AG09309 (cell line): ENCODE measurements at places on chromosomes 6 and 20.

DNA sequence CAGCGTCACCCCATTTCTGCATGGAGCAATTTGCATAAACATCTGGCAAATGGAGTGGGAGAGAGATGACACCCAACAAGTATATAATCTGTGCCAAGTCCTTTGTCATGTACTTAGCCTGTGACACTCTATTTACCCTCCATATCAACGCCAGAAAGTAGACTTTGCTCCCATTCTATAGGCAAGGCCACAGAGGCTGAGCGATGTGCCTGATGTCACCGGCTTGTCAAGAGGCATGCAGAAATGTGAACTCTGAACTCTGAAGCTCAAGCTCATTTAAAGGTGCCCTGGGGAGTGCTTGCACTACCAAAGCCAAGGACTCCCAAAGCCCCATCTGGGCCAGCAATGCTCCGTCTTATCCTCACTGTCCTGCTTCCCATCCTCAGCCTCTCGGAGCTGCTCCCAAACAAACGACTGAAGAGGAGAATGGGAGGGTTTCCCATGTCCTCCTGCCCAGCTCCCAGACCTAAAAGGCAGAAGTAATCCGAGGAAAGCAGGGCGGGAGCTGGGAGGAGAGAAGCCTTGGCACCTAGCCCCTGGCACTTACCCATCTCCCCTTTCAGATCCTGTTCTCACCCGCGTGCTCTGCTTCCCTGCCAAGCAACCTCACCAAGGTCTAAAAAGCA lies 9.2 kb downstream of the CPNE5 start:
- no peak for DNase-seq

- no peak for DNase-seq
Measured at GRCh38 chr20:19435821-19436220, 223.4 kb downstream of the SLC24A3 start.

GRCh38 chr6:3402310-3403237 lies 54.3 kb downstream of the SLC22A23 start:
- DNase-seq: no peak

DNA sequence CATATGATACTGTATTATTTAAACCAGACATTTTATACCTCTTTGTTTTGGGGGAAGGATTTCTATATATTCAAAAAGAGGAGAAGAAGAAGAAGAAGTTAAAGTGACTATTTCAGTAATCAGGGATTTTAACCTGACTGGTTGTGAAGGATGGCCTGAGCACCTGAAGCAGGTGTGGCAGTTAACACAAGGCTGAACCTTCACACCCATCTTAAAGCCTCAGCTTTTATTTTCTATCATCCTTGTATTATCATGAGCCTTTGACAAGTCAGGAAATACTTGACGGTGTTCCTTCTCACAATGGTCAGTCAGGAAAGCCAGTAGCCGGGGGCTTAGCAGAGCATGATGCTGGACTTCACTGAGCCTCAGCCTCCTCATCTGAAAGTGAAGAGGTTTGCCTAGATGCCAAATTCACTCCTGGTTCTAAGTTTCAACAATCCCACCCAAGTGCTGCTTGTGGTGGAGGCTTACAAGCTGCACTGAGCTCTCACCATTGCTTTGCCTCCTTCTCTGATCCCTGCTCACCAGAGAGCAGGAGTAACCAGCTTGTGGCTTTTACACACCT lies 117.2 kb downstream of the JAG1 start:
- no peak for DNase-seq

DNA sequence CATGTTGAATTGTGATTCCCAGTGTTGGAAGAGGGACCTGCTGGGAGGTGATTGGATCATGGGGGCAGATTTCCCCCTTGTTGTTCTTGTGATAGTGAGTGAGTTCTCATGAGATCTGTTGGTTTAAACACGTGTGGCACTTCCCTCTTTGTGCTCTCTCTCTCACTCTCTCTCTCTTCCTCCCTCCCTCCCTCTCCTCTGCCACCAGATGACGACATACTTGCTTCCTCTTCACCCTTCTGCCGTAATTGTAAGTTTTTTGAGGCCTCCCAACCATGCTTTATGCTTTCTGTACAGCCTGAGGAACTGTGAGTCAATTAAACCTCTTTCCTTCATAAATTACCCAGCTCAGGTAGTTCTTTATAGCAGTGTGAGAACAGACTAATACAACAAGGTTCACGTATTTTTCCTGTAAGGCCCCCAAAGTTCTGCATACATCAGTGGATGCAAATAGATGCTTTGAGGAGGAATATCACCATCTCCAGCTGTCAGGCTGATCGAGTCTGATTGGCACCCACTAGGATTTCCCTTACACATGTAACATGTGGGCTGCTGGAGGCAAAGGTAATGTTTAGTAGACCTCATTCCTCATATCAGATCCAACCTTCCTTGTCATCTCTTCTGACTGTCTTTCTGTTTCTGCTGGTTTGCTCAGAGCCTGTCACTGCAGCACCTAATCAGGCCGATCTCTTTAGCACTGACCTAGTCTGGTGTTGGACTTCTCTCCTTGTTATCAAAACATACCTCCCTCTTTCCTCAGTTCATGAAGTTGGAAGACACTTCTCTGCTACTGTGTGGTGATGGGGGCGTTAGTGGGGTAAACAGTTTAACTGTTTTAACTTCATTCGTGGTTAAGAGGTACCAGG lies 54.3 kb upstream of the BACH2 start:
- no peak for DNase-seq

- no peak for DNase-seq
Measured at GRCh38 chr6:11410539-11411307, 126.8 kb upstream of the TMEM170B start.

GRCh38 chr20:48583171-48583570 lies 244.6 kb downstream of the PREX1 start:
- no peak for DNase-seq

DNA sequence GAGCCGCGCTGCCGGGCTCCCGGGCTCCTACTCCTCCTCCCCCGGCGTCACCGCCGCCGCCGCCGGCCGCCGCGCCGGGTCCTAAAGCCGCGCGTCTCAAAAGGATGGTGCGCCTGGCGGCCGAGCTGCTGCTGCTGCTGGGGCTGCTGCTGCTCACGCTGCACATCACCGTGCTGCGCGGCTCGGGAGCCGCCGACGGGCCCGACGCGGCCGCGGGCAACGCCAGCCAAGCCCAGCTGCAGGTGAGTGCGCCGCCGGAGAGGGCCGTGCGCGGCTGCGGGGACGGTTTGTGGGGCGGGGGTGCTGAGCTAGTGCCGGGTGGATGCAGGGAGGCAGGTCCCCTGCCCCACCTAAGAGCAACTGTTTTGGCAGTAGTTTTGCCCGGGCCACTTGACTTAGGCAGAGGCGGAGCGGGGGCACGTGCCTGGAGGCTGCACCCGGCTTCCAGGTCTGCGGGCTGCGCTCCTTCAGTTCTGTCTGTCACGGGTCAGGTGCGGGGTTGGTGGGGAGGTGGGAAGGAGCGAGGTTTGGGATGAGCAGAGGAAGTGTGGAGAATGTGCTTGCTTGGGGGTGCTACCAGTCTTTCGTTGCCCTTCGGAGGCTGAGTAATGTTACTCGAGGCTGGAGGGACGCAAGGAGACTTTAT lies 722 bp downstream of the ISM1 start:
- no peak for DNase-seq

- no peak for DNase-seq
Measured at GRCh38 chr6:105258816-105259215, 79.0 kb upstream of the POPDC3 start.

DNA sequence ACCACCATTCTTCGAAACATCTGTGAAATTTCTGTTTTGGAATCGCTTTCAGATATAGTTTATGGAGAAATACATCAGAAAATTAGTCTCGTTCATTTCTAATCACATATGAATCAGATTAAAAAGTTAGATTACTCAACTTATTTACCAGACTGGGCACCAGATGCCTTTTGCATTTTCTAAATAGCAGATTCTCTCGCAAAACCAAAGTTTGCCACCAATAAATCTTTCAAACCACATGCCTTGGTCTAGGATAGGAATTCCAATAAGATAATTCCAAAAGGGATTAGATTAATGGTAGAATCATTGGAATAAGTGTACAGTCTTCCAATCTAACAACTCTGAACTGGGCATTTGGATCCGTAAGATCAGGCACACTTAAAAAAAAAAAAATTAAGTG lies 160.4 kb upstream of the TAB2 start:
- peak; percentile 23 for DNase-seq

GRCh38 chr6:34148631-34149451 lies 3.0 kb upstream of the GRM4 start:
- no peak for DNase-seq

GRCh38 chr6:52509281-52510212 lies 67.3 kb downstream of the TRAM2 start:
- DNase-seq: no peak

- peak; percentile 28 for DNase-seq
Measured at GRCh38 chr20:8223091-8223870, 91.2 kb downstream of the PLCB1 start.

GRCh38 chr6:93417421-93418013 lies 1.8 kb downstream of the EPHA7 start:
- no peak for DNase-seq

- no peak for DNase-seq
Measured at GRCh38 chr6:124551711-124552233, 410.5 kb upstream of the RNF217 start.

- DNase-seq: no peak
Measured at GRCh38 chr6:118876198-118876597, 17.8 kb upstream of the ASF1A start.

- peak; percentile 23 for DNase-seq
Measured at GRCh38 chr6:14037402-14038277, 79.9 kb upstream of the CD83 start.

DNA sequence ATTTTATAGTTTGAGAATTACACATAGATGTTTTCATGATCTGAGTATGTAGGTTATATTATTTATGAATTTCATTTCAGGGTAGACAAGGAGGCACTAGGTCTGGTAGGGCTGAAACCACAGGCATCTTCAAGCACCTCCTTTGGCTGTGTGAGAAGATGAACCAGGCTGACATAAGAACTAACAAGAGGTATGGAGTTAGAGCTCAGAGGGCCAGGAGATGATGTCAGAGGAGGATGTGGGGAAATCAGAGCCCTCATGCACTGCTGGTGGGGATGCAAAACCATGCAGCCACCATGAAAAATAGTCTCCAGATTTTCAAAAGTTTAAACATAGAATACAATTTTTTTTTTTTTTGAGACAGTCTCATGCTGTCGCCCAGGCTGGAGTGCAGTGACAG lies 13.6 kb upstream of the RIPOR3 start:
- DNase-seq: no peak

- DNase-seq: no peak
Measured at GRCh38 chr20:7274870-7275269, 507.4 kb downstream of the BMP2 start.

- no peak for DNase-seq
Measured at GRCh38 chr20:41897708-41898107, 279.5 kb upstream of the CHD6 start.

GRCh38 chr20:57840066-57840465 lies 130.3 kb upstream of the PMEPA1 start:
- no peak for DNase-seq

GRCh38 chr6:96942676-96943075 lies 18.1 kb downstream of the KLHL32 start:
- DNase-seq: no peak

- DNase-seq: peak; percentile 20
Measured at GRCh38 chr20:48463916-48464315, 363.9 kb downstream of the PREX1 start.

- DNase-seq: no peak
Measured at GRCh38 chr6:20704325-20705025, 170.2 kb downstream of the CDKAL1 start.

GRCh38 chr6:117072134-117072533 lies 193.2 kb upstream of the VGLL2 start:
- no peak for DNase-seq

DNA sequence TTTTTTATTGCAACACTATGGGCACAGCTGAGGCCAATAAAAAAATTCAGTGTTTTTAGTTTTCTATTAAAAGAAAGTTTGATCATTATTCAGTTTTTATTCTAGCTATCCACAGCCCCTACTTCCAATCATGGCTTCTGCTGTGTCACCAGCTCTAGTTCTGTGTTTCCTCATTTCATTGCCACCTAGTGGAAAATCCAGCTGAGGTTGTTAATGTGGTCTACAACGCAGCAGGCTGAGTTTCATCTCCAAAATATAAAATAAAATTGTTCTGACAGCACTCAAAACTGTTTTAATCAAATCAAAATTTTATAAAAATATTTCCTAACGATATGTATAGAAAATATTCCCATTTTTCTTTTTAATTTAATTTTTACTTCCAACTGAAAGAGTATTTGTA lies 13.6 kb downstream of the COL9A1 start:
- no peak for DNase-seq

DNA sequence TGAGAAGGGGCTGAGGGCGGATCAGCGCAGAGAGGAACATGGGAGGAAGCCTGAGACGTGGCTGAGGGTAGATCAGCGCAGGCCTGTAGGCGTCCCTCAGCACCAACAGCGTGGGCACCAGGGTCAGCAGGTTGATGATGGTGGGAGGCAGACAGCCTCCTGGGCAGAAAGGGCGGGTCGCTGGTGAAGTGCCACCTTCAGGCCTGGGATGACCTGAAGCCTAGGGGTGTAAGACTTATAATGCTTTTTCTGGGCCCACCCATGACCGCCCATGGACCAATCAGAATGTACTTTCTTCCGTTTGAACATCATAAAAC lies 462.1 kb downstream of the TBC1D32 start:
- no peak for DNase-seq

DNA sequence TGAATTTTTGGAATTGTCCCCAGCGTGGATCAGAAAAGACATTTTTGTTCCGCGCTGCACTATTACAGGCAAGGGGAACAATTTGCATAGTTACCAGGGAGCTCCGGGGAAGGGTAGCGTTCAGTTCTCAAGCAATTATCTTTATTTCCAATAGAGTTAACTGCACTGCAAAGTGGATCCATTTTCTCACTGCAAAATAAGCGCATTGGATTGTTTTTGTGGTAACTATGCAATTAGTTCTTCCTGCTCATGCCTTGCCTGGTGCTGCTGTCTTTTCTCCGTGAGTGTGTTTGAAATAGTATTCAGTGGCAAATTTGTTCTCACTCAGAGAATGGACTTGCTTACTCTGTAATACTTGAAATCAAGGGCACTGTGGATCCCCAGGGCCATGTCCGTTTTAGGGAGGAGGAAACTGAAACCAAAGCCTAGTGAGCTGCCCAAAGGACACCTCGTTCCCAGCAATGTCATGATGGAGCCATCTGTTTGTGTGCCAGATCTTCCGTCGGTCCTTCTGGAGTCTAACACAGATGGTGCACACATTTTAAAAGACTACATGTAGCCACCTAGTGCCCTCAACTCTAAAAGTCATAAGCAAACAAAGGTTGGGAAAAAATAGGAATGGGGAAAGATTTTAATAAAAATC lies 7.4 kb upstream of the PCK1 start:
- DNase-seq: no peak

DNA sequence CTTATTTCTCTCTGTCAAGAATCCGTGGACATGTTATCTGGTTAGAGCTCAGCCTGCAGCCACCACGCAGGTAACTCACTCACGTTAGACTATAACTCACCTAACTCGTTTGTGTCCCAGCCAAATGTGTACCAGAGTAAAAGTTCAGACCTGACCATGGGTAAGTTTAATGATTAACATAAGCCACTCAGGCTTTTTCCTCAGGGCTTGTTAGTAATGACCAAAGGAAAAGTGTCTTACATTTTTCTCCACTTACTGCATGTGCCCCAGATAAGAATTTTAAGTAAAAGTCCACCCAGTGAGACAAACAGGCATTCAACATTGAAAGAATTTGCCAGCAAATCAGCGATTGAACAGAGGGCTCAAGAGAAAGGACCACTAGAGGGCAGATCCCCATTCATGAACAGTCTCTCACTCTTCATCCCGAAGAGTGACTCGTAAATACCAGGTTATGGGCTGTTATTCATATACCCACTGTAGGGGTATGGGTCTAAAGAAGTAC lies at the start of gene PKHD1:
TSS of gene PKHD1 (minus strand) at position 116 of the 502 bp plus-strand sequence. CDS start 2,680 bp downstream, outside the sequence.
- DNase-seq: no peak
